Cerebellar nuclear complex (tissue), 1 donor: ENCODE measurements at places on chromosomes 12 and 14.

DNA sequence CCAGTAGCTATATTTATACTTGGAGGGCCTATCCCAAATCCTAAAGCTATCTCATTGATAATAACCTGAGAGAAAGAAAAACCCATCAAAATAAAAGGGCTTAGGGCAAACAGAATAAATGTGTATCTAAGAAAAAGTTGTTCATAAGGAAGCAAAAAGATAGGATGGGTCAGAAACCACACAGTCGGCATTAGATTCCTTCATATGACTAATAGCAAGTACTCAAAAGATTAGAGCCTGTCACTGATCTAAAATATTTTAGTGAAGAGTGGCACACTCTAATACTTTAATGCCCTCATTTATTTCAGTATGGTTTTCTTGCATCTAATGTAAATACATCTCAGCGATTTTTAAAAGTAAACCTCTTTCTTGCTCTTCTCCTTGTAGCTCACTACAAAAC, 17.1 kb upstream of the NAV3 start:
- DNase-seq, result no peak

DNA sequence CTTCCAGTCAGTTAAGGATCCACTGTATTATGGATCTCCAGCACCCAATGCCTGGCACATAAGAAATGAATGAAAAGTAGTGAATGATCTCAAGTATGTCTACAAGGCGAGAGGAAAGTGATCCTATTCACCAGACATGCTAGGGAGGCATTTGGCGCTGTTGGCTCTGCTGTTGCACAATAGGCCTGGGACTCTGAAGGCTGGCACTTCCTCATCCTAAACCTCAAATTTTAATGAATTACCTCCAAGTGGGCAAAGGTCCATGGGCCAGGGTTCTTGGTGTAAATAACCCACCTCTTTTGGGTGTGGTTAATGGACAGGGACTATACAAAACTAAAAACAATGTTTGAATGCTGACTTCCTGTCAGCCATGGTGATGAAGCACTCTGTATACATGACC, 173.4 kb upstream of the PZP start:
- no peak for DNase-seq

DNA sequence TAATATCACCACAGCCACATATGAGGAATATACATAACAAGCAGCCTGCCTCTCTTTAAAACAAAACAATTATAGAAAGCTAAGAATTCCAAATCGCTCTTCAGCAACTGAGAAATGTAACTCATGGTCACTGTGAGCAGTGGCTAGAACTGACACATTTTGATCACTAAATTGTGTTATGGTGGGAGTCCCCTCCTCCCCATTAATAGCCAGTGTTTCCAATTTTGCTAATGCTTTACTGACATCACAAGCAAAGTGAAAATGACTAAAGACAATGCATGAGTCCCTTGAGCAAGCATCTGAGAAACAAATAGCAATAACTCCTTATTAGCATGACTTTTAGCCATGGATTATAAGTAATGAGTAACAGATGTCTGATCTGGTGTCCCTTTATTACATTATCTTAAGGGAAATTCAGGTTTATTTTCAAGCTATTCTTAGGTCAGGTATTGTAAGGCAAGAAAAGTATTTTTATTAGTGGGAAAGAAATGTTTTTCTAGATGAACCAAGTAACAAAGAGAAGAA, 148.3 kb downstream of the KCNH5 start:
- no peak for DNase-seq

GRCh38 chr12:25684070-25684469, 131.0 kb upstream of the LMNTD1 start:
- no peak for DNase-seq
